Umbilical cord (tissue), 2 donors: ENCODE measurements at places on chromosomes 16 and 17. TPM values are rescaled to one million over a fixed set of nuclear protein-coding genes. Genes with fewer than 3 reads are reported as not detected.

MILR1 gene
- total RNA-seq, result 9.9 TPM

AANAT gene
- total RNA-seq, result not detected

ZPBP2 gene
- total RNA-seq, result 5.3 TPM

CD300H gene
- total RNA-seq, result not detected

TXNL4B gene
- total RNA-seq, result 5.8 TPM

SHISA6 gene
- total RNA-seq, result 0.48 TPM

PIGQ gene
- total RNA-seq, result 18.5 TPM

CD300LB gene
- 0.24 TPM for total RNA-seq

TEX14 gene
- total RNA-seq, result not detected
